MM.1S (cell line): ENCODE measurements at places on chromosomes 5 and 9.

DNA sequence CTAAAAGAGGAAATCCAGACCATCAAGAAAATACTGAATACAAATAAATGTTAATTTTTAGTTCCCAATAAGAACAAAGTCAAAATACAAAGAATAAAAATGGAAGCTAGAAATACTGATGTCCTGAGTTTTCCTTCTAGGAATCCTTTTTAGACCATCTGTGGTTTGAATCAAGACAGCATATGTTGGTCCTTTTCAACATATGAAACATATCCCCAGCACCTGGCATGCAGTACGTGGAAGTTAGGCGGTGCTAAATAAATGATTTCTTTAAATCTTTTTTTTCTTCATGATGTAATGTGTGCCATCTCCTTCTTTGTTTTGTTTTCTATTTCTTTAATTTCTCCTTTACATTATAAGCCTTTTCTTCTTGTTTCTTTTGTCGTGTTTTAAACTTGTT is 34.0 kb downstream of the KIAA1958 start:
- H3K27ac ChIP-seq = no peak overlapping the region
- no peak for DNase-seq
- H3K4me1 ChIP-seq = no peaks in the 10 kb centered on the region
- no peaks in the 10 kb centered on the region for H3K36me3 ChIP-seq
- H3K4me3 ChIP-seq = no peak overlapping the region
- H3K27me3 ChIP-seq = no peaks in the 10 kb centered on the region

- H3K27ac ChIP-seq = no peak overlapping the region
- H3K4me3 ChIP-seq = no peak overlapping the region
- no peaks in the 10 kb centered on the region for H3K27me3 ChIP-seq
- no peaks in the 10 kb centered on the region for H3K36me3 ChIP-seq
Observed at GRCh38 chr5:10524376-10525123, 39.3 kb upstream of the ANKRD33B start.

DNA sequence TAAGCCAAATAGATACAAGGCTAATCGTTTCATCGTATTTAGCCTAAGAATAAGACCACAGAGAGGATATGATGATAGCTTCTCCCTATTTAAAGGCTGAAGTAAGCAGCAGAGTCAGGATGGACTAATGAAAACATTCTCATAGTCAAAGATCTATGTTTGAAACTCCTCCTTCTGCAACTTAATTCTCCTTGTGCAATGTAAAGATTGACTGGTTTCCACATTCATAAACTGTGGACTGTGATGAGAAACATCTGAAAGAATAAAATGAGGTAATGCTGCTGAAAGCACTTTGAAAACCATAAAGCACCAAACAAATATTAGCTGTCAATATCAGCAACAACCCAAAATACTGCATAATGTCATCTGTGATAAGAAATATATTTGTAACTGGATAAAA is 361.9 kb downstream of the CSNK1G3 start:
- H3K36me3 ChIP-seq = no peaks in the 10 kb centered on the region
- no peak for DNase-seq
- no peaks in the 10 kb centered on the region for H3K4me1 ChIP-seq
- H3K4me3 ChIP-seq = no peak overlapping the region

GRCh38 chr5:158069838-158070237 is 210.9 kb upstream of the CLINT1 start:
- H3K27me3 ChIP-seq = no peaks in the 10 kb centered on the region
- H3K4me3 ChIP-seq = no peak overlapping the region
- no peaks in the 10 kb centered on the region for H3K4me1 ChIP-seq
- H3K27ac ChIP-seq = no peak overlapping the region
- no peaks in the 10 kb centered on the region for H3K36me3 ChIP-seq

- DNase-seq = no peak
- 0 out of 2 replicates have a peak, but pooled peaks cover 6% of the 10 kb centered on the region for H3K36me3 ChIP-seq
- no peaks in the 10 kb centered on the region for H3K27me3 ChIP-seq
- H3K4me3 ChIP-seq = no peak overlapping the region
- no peaks in the 10 kb centered on the region for H3K4me1 ChIP-seq
Observed at GRCh38 chr9:426264-426663, 211.6 kb downstream of the DOCK8 start.

- no peak overlapping the region for H3K4me3 ChIP-seq
- H3K36me3 ChIP-seq = no peaks in the 10 kb centered on the region
- H3K27me3 ChIP-seq = no peaks in the 10 kb centered on the region
- no peaks in the 10 kb centered on the region for H3K4me1 ChIP-seq
- H3K27ac ChIP-seq = no peak overlapping the region
Observed at GRCh38 chr5:35683466-35683865, 65.8 kb downstream of the SPEF2 start.
